ENCODE measurements at places on chromosomes 4 and X.

- DNase-seq, result no peak
Observed at GRCh38 chrX:64894454-64895038, 81.7 kb downstream of the ZC4H2 start.

GRCh38 chr4:140037353-140038030, 116.5 kb downstream of the MAML3 start:
- no peak for DNase-seq

DNA sequence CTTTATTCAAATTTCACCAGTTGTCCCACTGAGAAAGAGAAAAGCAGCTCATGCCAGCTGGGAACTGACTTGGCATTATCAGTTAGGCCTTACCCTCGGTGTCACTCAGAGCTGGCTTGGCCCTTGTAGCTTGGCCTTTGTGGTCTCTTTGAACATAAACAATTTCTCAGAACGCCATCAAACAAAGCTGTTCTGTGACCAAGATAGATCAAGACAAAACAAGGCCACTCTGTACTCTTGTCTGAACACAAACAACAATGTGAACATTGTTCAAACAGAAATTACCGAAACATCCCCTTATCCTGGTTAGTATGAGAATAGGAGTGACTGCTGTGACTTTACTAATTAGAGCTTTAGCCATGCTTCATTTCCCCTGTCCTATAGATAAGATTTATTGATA, 57.2 kb downstream of the DIPK2B start:
- DNase-seq, result no peak

DNA sequence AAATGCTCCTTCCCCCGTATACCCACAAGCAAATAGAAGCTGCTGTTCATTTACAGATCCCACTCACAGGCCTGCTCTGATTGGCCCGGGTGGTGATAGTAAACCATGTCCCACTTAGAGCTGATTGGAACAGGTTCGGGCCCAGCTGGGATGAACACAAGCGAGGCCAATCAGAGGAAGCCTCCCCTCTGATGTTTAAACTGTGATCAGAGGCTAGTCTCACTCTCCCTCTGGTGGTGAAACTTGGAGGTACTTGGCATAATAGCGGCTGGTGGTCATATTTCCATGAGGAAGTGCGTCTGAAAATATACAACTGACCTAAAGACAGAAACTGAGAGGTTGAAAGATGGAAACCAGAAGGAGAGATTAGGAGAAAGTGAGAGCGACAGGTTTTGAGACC, 51.5 kb upstream of the TRPC3 start:
- no peak for DNase-seq

GRCh38 chr4:37322122-37322521, 77.6 kb downstream of the NWD2 start:
- no peak for DNase-seq

GRCh38 chr4:124111922-124112321, 600.6 kb downstream of the ANKRD50 start:
- DNase-seq, result no peak

DNA sequence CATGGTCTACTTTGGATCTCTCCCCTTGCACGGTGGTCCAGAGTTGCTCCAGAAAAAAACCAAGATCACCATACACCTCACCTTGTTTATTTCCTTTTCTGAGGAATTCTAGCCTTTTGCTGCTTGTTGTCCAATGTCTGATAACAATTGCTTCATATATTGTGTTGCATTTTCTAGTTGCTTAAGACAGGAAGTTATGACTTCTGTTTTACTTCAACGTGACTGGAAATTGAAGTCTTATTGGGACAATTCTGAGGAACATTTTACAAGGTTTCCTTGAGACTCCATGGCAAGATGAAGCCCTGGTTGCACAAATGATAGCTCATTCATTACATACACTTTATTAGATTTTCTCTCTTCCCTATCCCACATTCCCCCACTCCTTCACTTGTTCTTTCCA, 5.2 kb downstream of the CXCL1 start:
- DNase-seq, result no peak

- no peak for DNase-seq
Observed at GRCh38 chr4:65918212-65918611, 247.9 kb upstream of the EPHA5 start.

GRCh38 chr4:126563389-126563788, 1069.4 kb upstream of the INTU start:
- no peak for DNase-seq

GRCh38 chr4:185896817-185897488, 85.0 kb upstream of the SORBS2 start:
- DNase-seq, result no peak

DNA sequence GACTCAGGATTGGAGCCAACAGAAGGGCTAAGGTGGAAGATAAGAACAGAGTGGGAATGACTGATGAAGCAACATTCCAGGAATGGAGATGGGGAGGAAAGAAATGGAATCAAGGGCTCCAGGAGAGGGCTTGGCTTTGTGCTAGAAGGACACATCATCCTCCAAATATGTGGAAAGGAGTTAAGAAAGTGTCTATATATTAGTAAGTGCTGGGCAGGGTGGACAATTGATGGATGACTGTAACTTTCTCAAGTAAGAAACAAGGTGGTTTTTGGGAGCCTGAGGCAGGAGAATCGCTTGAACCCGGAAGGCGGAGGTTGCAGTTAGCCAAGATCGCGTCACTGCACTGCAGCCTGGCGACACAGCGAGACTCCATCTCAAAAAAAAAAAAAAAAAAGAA, 71.6 kb upstream of the NFKB1 start:
- peak; percentile 85 for DNase-seq

DNA sequence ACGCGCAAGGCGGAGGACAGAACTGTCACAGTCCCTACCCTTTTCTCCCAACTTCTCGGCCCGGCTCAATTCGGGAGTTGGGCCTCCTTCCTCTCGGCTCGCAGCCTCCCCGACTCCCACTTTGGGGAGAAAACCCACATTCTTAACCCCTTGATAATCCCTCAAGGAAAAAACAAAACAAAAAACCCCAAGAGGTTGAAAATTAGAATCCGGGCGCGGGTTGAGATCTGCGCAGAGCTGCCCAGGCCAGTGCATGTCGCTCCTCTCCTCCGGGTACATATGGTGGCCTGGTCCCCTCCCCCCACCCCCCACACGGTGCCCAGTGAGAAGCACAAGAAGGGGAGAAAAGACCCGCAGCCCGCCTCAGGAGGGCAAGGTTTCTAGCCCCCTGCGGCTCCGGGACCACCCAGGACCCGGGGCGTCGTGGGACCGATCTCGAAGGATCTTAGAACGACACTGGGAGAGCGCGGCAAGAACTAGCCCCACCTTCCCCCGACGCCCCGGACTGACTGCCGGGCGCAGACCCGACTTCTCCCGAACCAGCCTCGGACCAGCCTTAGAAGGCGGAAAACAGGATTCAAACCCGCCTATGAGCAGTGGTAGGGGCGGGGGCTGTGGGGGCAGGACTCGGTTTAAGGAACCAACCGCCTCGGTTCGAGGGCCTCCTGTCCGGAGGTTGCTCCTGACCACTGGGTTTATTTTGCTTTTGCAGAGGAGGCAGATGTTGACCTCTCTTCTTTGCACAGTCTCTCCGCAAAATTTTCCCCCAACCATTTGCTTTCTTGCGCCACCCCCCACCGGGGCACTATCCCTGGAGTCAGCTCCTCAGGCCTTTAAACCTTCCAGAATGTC, 2.5 kb upstream of the PDGFRA start:
- DNase-seq, result no peak

DNA sequence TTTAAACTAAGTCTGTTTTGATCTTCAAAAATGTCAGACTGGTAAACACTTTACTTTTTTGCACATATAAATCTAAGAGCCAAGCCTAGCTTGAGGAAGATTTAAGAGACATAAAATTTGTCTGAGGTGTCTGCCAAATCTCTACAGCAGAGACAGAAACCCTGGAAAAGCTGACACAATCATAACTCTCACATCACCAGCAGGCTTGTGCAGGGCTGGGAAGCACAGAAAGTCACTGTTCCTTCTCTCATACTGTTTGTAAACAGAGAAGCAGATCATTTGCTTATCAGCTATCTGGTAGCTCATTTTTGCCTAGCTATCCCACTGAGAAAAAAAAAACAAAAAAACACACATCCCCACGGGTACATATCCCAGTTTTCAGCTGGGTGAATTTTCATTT, 7.0 kb downstream of the ENOX2 start:
- DNase-seq, result no peak

DNA sequence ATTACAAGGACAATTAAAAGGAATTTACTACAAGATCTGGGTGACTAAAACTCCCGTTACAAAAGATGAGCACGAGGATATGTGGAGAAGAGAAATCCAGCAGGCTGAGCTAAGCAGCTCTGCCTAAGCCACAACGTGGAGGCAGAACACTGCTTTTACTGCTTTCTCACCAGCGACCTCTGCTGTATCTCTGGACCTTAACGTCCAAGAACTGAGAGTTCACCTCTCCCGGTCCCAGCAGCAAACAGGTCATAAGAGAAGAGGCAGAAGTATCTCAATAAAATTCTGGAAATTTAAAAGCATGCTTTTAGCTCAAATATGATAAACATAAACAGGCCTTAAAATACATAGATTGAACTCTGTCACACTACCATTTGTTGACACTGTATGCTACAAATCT, 81.0 kb downstream of the ADGRA3 start:
- DNase-seq, result peak; percentile 17

DNA sequence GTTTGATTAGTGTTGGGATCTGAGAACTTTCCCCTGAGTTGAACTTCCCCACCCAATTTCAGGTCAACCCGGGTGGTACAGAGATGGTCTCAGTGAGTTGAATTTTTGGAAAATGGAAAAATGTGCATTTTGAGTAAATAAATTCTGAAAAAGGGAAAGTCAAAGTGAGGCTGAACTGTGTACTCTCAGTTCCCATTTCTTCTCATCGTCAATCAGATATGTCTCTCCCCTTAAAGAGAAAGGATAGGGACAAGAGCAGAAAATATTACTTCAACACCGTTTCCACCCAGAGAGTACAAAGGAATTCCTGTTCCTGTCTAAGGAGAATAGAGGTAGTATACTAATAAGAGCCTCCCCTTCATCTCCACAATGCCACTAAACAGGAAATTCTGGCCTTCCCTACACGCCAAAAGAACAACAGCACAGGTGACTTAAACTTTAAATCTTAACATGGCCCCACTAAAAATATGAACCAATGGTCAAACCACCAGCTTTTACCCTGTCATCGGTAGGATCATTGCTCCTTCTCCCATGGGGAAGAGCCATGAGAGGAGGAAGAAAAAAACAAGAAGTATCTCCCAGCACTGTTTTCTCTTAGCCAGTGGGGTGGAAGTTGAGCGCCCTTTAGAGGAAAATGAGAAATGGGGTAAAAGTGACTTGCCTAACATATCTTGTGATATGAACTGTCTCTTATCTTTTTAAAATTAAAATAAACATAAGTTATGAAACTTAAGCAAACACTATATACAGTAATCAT, 30.3 kb downstream of the BMP3 start:
- no peak for DNase-seq

DNA sequence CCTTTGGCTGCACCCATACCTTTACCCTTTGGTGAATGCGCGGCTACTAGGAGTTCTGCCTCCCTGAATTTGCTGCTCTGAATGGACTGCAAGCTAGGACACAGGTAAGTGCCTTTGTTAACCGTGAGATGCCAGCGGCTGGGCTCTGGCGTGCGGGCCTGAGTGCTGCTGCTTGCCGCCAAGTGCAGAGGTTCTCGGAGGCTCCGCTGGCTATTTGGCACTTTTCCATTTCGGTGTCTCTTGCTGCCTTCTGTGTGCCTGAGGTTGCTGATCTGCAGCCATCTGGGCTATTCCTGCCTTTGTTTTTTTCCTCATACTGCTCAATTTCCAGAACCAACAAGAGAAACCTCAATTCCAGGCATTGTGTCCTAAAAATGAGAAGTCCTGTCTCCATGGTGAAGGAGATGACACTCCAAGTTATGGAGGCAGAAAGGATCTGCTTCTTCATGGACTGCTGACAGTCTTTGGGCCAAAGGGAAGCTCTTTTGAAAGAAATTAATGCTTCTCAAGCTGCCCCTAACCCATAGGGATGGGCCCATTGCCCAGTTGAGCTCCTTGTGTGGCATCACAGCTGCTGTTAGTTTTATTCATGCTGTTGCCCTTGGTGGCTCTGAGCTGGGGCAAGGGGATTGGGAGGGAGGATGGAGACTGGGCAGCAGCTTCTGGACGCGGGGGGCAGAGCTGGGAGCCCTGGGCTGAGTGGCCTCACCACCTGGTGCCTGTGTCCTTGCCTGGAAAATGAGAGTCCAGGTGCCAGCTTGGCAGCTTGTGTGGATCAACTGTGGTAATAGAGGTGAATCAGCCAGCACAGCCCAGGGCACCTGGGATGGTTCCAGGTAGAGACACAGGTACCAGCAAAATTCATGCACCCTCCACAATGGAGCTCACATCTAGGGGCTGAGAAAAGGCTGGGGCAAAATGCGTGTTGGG, 3.8 kb upstream of the TBC1D14 start:
- no peak for DNase-seq

DNA sequence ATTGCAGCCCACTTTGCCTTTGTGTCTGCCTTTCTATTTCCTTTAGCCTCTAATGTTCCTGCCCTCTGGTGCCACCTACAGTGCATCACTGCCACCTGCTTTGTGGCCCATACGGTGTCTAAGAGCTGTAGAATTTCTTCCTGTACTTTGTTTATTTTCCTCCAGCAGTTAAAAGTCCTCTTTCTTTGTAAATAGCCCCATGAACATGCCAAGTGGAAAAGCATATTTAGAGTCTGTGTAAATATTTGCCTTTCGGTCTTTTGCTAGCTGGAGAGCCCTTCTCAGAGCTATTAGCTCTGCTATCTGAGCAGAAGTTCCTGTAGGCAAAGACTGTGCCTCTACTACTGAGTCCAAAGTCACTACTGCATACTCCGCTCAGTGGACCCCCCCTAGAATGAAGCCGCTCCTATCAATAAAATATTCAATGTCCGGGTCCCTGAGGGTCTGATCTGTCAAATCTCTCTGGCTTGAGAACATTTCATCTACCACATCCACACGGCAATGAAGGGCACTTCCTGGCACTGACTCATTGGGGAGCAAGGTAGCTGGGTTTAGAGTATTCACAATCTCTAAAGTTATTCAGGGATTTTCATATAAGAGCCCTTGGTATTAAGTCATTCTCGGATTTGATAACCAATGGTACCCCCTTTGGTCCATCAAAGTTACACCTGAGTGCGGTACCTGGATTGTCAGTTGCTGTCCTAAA, 36.3 kb downstream of the SULT1E1 start:
- no peak for DNase-seq

GRCh38 chr4:101419336-101420135, 72.2 kb upstream of the PPP3CA start:
- DNase-seq, result no peak

GRCh38 chr4:60683357-60683756, 516.8 kb upstream of the ADGRL3 start:
- no peak for DNase-seq

GRCh38 chr4:120293341-120293740, 226.7 kb upstream of the MAD2L1 start:
- DNase-seq, result no peak

DNA sequence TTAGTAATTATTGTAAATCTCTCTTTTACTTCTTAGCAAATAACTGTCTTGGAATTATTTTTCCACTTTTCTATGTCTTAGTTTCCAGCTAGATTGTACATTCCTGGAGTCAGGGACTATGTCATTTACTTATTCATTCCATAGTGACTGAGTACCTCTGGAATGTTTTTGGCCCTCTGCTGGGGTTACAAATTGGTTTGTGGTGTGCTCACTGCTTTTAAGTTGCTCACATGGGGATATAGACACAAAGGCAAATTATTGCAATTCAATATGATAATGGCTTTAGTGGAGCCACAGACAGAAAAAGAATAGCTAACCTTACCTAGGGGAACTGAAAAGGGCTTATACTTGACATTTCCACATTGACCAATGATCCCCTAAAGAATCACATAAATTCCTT, 63.7 kb upstream of the PDGFRA start:
- DNase-seq, result peak; percentile 44

- DNase-seq, result no peak
Observed at GRCh38 chr4:2535376-2536192, 863 bp upstream of the FAM193A start.

All from keratinocyte (primary cell).